Stimulated activated CD8-positive, alpha-beta memory T cell treated with anti-CD3 and anti-CD28 coated beads, Interleukin-4, amount 100 ng/mL, for 4 hours (primary cell): ENCODE measurements at places on chromosomes 5 and 9.

- no peak for DNase-seq
These were observed 126.7 kb downstream of the MED10 start for GRCh38 chr5:6251565-6252102.

DNA sequence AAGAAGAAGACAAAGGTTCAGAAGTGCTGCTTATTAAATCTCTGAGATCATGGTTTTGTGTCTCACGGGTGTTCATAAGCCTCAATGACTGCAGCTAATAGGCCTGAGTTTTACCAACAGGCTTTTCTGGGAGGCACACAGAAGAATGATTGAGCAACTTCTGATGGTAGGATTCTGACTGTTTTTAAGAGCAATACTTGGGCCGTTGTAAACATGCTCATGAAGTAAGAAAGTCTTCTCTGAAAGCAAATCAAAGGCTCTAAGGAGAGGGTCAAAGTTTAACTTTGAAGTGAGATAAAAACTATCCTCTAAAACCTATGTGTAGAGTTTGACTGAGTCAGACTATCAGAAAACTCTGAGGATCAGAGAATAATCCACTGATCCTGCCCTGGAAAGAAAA, 390.9 kb upstream of the DAB2 start:
- DNase-seq, result no peak

GRCh38 chr9:83166372-83166771, 103.4 kb upstream of the RASEF start:
- DNase-seq, result no peak

GRCh38 chr5:113490317-113490716, 2.1 kb upstream of the MCC start:
- DNase-seq, result no peak

DNA sequence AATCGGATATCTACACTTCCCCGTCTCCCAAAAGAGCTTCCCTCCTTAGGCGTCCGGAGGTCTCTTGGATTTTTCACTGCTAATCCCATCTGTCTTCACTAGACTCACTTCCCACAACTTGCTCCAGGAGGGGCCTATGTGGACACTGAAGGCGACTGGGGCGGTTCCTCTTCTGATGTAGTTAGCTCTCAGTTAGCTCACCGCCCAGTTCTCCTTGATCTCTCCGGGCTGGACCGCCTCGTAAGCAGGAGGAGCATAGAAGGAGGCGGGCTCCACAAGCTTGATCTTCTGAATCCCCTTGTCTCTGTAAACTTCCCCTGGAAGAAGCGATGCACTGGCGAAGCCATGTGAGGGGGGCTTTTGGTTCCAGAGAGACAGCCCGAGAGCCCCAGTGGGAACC, 112.0 kb upstream of the SELENOP start:
- DNase-seq, result no peak

DNA sequence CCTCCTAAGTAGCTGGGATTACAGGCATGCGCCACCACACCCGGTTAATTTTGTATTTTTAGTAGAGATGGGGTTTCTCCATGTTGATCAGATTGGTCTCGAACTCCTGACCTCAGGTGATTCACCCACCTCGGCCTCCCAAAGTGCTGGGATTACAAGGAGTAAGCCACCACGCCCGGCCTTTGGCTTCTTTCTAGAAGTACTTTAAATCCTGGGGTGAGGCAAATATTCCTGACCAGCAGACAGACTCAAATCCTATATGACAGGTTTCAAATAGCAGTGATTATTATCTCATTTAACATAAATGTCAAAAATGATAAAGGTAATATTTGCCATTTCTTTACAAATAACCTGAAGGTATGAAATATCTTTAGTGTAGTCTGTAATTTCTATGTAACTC, 35.6 kb downstream of the ABHD17B start:
- DNase-seq, result no peak

DNA sequence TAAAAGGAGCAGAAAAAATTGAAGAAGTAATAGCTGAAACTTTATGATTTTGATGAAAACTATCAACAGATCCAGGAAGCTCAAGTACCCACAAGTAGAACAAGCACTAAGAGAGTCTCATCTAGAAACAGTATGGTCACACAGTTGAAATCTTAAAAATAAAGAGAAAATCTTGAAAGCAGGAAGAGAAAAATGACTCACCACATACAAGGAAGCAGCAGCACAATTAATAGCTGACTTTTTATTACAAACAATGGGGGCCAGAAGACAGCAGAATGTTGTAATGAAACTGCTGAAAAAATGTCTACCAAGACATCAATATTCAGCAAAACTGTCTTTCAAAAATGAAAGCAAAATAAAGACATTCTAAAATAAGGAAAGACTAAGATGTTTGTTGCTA, 1108.3 kb upstream of the DMAC1 start:
- no peak for DNase-seq

DNA sequence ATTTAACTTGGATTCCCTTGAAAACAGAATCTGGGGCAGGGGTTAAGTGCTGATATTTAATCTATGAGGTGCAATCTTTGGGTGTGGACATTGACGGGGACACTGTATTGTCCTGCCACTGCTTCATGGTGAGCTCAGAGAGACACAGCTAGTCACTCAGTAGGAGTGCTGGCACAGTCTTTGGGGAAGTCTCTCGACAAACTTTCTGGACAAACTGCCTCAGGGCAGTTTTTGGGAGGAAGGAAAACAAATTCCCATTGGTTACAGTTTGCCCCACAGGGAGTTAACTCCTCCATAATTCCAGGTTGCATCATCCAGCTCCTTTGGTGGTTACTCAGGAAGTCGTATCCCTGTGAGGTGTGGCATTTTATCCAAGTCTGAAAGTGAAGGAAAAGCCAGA, 17.9 kb downstream of the HNRNPK start:
- no peak for DNase-seq

DNA sequence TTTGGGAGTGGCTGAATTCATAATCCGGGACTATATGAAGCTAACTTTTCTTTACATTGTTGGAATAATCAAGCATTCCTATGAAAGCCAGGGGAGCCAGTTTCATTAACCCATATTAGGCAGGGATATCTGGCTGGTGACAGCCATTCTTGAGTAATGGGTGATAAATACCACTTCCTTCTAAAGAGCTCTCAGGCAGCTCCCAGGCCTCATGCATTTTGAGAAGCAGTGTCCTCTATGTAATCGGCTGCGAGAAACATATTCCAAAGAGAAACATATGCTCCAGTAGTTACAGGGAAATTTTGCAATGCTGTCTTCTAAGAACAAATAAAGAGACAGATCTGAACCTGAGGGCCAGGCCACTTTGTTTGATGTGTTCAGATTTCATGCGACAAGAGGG, 83.1 kb downstream of the MSX2 start:
- DNase-seq, result no peak

GRCh38 chr5:8695902-8696845, 827.2 kb downstream of the MTRR start:
- no peak for DNase-seq

DNA sequence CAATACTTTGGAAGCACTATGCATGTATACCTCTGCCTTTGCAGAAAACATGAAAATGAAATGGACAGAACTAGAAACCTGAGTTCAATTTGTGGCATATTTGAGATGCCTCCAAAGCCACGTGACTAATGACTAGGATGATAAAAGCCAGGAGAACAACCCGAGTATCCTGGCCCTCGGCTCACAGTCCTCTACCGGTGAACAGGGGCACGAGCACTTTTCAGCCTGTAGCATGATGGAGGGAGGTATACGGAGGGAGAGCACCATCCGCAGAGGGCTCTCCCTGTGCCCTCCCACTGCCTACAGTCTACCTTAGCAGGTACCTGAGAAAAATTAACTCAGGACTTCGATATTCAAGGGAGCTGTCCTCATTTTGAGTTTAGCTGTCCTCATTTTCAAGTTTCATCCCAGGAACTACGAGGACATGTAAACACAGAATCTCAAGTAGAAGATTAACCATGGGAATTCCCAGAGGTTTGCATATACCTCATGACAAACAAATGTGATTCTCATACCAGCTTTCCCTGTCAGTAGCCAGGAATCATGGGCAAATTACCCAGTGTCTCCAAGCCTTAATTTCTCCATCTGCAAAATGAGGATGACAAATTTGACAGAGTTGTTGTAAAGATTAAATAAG, 249.3 kb downstream of the DNAH5 start:
- DNase-seq, result no peak

DNA sequence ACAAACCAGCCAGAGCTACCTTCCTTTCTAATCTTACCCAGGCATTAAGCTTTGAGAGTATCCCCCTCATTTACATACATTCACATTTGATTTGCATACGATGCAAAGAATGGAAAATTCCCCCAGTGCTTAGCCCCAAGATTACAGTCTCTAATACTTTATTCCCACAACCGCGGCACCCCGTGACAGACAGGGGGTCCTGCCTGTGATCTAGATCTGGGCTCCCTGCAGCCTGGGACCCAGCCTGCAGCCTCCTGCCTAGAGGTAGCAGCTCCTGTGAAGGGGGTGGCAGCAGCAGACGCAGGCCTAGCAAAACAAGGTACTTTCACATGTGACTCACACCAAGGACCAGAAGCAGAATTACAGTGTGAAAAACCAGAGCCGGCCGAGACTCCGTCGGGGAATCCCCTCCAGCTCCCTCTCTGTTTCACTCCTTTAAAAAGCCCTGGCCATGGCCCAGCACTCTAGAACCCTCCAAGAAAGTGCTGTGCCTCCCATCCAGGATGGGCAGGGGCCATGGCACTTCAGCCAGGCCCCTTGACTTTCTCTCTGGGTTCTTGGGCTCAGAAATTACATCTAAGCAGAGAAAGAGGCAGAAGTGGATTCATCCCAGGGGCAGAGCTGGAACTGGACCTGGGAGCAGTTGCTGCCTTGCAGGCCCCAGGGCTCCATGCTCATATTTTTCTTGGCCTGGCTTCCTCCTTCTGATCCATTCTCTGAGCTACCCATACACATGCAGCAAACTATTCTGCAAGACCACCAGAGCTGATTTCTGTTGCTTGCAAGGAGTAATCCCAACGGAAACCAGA, 14.0 kb upstream of the TCF7 start:
- DNase-seq, result peak; percentile 72

- DNase-seq, result no peak
These were observed 123.0 kb upstream of the FSTL4 start for GRCh38 chr5:133735346-133735745.

GRCh38 chr5:97111616-97112015, 30.8 kb downstream of the LIX1 start:
- DNase-seq, result no peak

DNA sequence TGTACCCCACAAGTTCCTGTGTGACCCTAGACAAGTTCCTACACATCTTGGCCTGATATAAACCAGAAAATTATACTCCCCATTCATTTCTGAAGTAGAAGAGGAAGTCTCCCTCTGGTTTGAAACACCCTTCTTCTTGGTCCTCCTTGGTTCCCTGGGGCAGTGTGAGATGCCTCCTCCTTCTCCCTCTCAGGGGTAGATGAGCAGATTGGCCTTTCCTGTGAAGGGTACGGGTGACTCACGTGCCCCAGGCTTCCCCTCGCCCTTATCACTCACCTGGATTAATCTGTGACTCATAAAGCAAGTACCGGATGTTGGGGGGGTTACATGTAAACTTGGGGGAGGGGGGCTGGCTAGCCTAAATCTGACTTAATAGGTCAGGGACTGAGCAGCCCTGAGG, 11.1 kb upstream of the AQP3 start:
- DNase-seq, result peak; percentile 59

- no peak for DNase-seq
These were observed 125.3 kb upstream of the RASEF start for GRCh38 chr9:83188277-83188676.

DNA sequence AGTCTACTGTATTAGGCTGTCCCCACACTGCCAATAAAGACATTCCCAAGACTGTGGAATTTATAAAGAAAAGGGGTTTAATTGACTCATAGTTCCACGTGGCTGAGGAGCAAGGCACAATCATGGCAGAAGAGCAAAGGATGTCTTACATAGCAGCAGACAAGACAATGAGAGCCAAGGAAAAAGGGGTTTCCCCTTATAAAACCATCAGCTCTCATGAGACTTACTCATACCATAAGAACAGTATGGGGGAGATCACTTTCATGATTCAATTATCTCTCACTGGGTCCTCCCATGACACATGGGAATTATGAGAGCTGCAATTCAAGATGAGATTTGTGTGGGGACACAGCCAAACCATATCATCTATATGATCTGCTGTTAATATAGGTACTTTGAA, 14.8 kb upstream of the FSTL4 start:
- DNase-seq, result no peak

GRCh38 chr5:14659821-14660607, 4.5 kb upstream of the OTULIN start:
- no peak for DNase-seq

DNA sequence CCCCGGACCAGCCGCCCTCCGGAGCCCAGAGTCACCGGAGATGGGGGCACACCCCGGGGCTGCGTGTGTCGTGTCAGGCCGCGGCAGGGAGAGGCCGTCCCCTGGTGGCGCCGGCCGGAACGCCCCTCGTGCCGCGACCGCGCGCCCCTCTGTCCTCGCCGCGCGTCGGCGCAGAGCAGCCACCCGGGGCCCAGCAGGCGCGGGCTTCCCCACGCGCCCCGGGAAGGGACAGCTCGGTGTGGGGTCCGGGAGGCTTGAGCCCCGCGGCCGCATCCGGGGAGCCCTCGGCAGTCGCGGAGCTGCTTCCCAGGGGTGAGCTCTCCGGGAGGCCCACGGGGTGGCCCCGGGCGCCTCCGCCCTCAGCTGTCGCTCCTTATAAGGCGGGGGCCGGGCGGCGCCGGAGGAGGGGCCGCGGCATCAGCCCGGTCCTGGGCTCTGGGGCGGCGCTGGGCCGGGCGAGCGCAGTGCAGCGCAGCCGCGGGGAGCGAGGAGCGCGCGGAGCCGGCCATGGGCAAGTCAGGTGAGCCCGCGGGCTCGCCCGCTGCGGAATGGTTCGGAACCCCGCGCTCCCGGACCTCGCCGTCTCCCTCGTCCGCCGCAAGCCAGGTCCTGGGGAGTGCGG, at the start of gene GLIPR2:
Gene GLIPR2 (plus strand): TSS at position 462 of the 622 bp plus-strand sequence. CDS start 46 bp downstream, at position 508.
- no peak for DNase-seq

DNA sequence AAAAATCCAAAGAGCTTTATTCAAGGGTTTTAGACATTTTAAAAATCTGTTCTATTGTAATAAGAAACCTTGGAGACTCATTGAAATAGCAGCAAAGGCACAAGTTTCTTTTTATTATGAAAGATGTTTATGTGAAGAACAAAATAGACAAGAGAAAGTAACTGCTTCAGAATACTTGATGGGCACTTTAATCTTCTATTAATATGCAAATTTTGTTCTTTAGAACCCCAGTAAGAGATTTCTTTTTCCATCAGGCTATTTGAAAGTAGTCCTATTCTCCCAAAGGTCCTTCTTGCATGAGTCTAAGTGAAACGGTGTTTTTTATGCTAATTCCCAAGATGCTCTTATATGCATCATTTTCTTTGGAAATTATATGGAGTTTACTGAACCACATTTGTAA, 602.0 kb downstream of the EFNA5 start:
- no peak for DNase-seq

GRCh38 chr5:72147569-72147968, 40.3 kb downstream of the MAP1B start:
- DNase-seq, result no peak

DNA sequence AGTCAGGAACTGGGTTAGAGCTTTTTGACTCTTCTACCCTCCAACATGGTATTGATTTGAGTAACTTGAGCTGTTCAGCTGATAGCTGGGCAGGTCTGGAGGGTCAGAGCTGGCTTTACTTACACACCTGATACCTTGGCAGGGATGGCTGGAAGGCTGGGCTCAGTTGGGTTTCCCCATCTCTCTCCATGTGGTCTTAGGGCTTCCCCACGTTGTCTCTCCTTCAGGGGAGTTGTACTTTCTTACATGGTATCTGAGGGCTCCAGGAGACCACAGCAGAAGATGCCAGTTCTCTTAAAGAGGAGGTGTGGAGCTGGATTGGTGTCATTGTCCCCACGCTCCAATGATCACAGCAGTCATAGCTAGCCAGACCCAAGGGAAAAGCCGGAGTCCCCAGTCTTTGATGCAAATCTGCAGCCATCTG, 25.6 kb downstream of the ISOC1 start:
- DNase-seq, result no peak
